ENCODE measurements at places on chromosomes 7 and 10. TPM values are rescaled to one million over a fixed set of nuclear protein-coding genes. Genes with fewer than 3 reads are reported as not detected.
A peak's percentile ranks its signal among the peaks of the same experiment; 100 is the strongest.

- no peak for DNase-seq
These were observed 16.9 kb downstream of the TSPAN15 start for GRCh38 chr10:69467928-69468750.

- no peak for DNase-seq
These were observed 422.7 kb downstream of the SORCS3 start for GRCh38 chr10:105063796-105064195.

- DNase-seq = no peak
These were observed 45.5 kb upstream of the RHOBTB1 start for GRCh38 chr10:60989400-60989876.

The GPR26 gene
- not detected for total RNA-seq

The PWWP2B gene
- total RNA-seq = 6.3 TPM

GRCh38 chr7:71504697-71505441 lies 372.9 kb downstream of the GALNT17 start:
- no peak for DNase-seq

DNA sequence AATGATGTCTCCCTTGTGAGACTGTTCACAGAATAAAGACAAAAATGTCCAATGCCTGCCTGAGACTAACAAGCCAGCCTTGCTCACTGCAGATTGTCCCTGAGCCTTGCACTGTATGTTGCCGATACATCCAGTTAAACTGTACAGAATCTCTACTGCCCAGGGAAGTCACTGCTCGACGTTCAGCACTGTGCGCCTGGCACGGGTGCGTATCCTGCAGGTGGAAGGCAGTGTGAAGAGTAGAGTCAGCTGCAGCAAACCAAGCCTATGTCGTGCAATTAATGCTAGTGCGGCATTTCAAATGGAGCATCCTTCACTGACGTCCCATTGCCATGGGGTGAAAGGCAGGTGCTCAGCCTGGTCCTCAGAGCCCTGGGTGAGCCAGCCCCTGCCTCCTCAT lies 132.9 kb downstream of the TNS3 start:
- DNase-seq = no peak

DNA sequence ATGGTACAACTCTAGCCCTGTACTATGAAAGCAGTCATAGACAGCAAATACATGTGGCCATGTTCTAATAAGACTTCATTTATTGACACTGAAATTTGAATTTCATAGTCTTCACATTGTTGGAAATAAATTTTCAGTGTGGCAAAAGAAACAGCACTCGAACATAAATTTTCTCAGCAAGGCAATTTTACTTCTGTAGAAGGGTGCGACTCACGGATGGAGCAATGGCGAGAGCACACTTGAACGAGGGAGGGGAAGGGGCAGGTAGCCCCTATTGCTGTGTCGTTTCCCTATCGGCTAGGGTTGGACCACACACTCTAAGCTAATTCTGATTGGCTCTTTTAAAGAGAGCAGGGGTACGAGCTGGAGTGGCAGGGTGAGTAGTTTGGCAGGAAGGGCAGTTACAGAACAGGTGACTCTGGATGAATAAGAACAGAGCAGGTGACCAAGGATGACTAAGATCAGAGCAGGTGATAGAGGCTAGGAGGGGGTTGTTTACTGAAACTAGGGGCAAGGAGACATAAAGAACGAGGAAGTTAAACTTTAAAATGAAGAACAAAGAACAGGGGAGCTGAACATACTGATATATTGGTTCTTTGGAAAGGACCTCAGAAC lies 52.0 kb downstream of the LRRC4 start:
- DNase-seq = no peak

GRCh38 chr10:69181433-69181832 lies 1.4 kb downstream of the SUPV3L1 start:
- no peak for DNase-seq

GRCh38 chr10:2641028-2641427 lies 426.3 kb upstream of the PFKP start:
- no peak for DNase-seq

DNA sequence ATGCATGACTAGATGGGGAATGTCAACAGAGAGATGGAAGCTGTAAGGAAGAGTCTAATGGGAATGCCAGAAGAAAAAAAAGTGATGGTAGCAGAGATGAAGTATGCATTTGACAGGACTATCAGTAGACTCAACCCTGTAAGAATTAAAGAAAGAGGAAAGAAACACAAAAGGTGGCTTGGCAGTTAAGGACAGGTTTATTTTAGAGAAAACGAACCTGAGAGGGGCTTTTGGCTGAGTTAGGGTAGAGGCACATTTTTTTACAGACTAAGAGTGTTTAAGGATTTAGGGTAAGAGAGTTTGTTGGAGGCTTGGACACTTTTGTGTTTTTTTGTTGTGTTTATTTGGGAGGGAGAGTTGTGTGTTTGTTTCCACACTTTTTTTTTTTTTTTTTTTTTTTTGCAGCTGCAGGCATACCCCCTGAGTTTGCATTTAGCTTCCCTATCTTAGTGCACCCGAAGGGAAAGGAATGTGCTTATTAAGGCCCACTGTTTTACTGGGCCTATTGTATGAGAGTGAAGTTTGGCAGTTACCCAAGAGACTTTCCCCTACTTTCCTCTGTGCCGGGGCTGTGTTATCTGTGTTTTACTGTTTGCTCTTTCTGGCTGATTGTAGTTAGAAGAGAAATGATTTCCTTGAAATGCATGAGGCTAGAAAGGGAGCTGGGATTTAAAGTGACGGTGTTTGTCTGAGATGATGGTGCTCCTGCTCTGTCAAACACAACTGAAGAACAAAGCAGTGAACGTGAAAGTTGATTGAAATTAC lies 32.0 kb downstream of the NPVF start:
- no peak for DNase-seq

DNA sequence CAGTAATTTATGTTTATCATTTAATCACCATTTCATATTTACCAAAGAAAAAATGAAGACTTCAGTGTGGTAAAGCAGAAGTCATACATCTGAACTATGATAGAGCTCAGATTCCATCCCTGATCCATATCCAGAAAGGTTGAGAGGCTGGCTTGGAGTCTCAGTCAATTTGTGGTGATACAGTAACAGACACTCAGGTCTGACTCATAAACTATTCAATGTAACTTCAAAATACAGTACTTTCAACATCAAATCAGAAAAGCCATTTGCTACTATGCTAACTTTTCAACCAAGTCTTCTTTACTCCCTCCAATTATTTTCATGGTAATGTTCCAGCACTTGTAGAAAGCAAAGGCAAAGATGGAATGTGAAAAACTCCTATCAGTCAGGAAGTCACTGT lies 190.4 kb downstream of the HDAC9 start:
- no peak for DNase-seq

The MSS51 gene
- total RNA-seq = 3.3 TPM

The TCF7L2 gene
- 0.60 TPM for total RNA-seq

- no peak for DNase-seq
These were observed 138.8 kb downstream of the JCAD start for GRCh38 chr10:29920408-29921070.

- DNase-seq = no peak
These were observed 67.5 kb downstream of the CHST15 start for GRCh38 chr10:124025660-124026588.

GRCh38 chr10:113947184-113948041 lies 93.0 kb downstream of the NHLRC2 start:
- DNase-seq = peak; percentile 21

GRCh38 chr10:77024461-77024860 lies 613.1 kb downstream of the KCNMA1 start:
- DNase-seq = no peak

The CYP3A5 gene
- total RNA-seq = not detected

The BEND7 gene
- not detected for total RNA-seq

- DNase-seq = no peak
These were observed 45.4 kb upstream of the STOX1 start for GRCh38 chr10:68781613-68782574.

The ASZ1 gene
- total RNA-seq = not detected

- no peak for DNase-seq
These were observed 52.5 kb upstream of the GRID1 start for GRCh38 chr10:86419101-86419500.

The BAMBI gene
- 0.20 TPM for total RNA-seq

GRCh38 chr10:103433858-103434257 lies 18.3 kb downstream of the CALHM2 start:
- no peak for DNase-seq

DNA sequence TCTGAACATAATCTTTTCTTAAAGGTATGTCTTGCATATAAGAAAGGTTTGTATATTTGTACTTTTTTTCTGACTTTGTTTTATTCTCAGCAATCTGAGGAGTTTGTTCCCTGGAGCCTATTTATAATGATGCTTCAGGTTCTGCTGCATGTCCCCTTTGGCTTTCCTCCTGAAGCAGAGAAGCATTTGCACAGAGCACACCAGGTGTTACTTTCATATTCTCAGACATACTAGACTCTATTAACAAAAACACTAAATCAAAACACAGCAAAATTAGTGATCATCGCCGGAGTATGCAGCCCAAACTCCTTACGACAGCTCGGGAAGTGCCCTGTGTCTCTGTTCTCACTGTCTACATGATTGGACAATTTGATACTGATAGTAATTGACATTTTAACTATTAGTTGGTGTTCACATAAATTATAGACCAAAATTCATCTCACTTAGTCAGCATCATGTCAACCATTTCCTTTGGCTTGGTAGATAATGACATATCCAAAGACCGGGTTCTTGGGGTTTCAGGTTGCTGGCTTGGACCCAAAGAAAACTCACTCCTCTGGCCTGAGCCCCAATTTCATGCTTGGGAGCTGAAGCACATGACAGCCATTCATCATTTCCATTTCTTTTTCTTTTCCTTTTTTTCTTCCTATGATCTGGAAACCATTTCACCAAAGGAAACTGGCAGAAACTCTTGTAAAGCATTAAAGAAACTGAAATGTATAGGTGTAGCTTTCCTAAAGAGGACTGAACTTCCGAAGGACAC lies 400.1 kb upstream of the NRP1 start:
- DNase-seq = no peak

DNA sequence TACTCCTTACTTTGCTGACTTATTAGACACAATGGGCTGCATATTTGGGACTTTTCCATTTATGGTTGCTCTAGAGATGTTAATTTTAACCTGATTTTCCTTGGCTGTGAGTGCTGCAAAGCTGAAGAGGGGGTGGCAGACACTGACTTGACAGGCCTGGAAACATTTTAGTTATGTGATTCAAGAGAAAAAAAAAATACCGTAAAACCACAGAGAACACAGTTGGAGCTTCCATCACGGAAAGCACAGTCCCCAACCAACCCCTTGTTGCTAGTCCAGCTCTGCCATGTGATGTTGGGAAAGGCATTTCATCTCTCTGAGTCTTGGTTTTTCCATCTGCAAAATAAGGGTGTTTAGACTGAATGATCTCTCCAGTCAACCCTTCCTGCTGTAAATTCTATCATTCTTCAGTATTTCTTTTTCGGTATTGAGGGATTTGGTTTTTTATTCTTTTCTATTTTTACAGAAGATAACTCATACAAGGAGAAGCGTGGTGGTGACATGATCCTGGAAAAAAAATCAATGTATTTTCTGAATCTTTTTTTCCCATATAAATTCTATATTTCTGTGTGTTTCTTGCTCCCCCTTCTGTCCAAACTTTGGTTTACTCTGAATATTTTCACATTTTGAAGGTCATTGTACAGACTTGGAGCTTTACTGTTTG lies 246.1 kb downstream of the REEP3 start:
- DNase-seq = no peak

- DNase-seq = no peak
These were observed 369.3 kb downstream of the CALN1 start for GRCh38 chr7:72042855-72043254.

- DNase-seq = no peak
These were observed 88.0 kb downstream of the NEURL1 start for GRCh38 chr10:103581499-103581898.

DNA sequence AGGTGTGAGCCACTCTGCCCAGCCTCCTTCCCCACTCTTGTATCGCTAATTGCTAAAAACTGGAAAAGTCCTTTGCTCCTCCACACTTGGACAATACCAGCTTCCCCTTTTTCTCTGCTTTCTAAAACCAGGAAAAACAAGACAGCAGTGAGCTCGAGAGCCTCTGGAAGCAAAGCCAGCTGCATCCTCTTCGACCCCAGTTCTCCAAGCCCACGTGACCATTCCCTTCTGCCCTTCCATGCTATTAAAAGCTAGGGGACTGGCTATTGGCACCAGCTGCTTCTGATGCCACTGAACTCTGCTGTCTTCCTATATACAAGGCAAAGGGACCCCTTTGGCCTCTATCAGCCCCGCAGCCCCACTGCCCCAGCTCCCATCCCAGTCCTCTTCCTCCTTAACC lies 92.2 kb downstream of the SPDYE5 start:
- no peak for DNase-seq

GRCh38 chr10:113326160-113327111 lies 226.4 kb upstream of the HABP2 start:
- peak; percentile 21 for DNase-seq

- DNase-seq = no peak
These were observed 269.6 kb upstream of the FZD1 start for GRCh38 chr7:90994601-90995000.

- no peak for DNase-seq
These were observed 10.3 kb upstream of the PBLD start for GRCh38 chr10:68342909-68343516.

The CYP2C19 gene
- not detected for total RNA-seq

DNA sequence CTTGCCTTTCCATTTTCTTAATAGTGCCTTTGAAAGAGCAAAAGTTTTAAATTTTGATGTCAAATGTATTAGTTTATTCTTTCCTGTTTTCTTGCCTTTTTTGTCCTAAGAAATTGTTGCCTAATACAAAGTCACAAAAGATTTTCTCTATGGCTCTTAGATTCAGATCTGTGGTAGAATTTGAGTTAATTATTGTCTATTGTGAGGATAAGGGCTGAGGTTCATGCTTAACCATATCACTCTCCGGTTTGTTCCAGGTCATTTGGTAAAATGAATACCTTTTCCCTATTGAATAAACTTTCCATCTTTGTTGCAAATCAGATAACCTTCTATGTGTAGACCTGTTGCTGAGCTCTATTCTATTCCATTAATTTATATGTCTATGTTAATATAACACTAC lies 96.0 kb downstream of the NOD1 start:
- DNase-seq = no peak

The MEOX2 gene
- total RNA-seq = not detected

DNA sequence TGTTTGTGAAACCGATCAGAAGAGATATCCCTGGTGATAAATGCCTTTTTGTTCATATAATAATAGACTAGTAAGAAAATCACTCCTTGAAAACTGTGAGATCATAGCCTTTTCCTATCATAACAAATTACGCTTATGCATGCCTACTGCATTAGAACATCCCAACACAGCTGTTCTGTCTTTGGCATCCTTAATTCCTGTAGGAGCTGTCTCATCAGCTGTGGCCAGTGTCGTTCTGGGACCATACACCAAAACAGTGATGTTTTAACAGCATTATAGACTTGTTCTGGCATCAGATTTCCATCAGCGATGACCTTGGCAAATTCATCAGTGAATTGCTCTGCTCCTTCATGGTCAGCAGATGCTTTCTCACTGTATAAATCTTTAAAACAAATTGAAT lies 423.6 kb upstream of the LRGUK start:
- DNase-seq = no peak

The SLC35B4 gene
- 15.2 TPM for total RNA-seq

Data from activated CD4-positive, alpha-beta memory T cell treated with anti-CD3 and anti-CD28 coated beads, Interleukin-2, amount 10 ng/mL, durations not matched to agents 7 days and 5 days (primary cell).